ENCODE measurements at places on chromosomes 7 and 10. TPM values are rescaled to one million over a fixed set of nuclear protein-coding genes. Genes with fewer than 3 reads are reported as not detected.

DNA sequence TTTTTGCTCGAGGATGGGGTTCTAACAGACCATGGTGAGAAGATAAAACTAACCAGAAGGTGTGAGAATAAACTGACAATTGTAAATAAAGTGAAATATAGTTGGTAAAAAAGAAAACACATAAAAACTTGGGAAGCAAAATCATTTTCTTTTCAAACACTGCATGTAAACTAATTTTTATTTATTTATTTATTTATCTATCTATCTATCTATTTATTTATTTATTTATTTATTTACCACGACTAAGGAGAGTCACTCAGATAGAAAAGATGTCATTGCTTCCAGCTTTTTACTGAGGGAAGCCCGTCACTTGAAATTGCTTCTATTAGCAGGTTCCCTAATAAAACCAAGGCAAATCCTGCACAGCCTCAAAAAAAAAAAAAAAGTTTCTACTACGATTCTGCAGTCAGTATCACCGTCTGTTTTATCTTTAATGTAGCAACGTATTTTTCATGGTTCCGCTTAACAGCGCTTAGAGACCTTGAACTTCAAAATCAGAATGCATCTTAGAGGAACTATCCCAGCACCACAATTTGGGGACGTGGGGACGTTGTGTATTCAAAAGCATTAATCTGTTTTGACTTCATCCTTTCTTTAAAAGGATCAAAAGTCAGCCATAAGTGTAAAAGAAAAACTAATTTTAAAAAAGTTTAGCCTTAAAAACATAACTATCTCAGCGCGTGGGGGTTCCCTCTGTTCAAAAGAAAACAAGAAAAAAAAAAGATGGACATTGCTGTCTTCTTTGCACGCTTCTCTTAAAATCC, 33.3 kb upstream of the EBLN1 start:
- H3K4me1 ChIP-seq: peaks cover 14% of the 10 kb centered on the region
- H3K4me3 ChIP-seq: peak overlapping the region; percentile 80
- no peak overlapping the region for H3K27ac ChIP-seq
- DNase-seq: no peak
- no peaks in the 10 kb centered on the region for H3K27me3 ChIP-seq

The UCMA gene
- not detected for total RNA-seq

DNA sequence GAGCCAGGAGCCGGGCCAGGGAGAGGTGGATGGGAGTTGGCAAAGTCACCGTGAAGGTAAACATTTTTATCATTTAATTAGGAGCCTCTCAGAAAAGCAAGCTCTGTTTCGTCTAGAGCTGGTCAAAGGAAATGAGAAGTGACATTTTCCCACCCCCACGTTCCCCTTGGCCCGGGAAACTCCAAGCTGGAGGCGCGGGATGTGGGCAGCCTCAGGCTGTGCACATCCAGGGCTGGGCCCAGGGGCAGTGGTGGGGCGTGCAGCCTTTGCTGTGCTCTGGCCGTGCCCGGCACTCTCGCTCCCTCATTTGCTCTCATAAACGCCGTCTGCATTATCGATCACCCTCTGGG, 135.6 kb upstream of the RET start:
- H3K4me1 ChIP-seq: no peaks in the 10 kb centered on the region
- no peak overlapping the region for H3K4me3 ChIP-seq
- no peak for DNase-seq
- H3K27ac ChIP-seq: no peak overlapping the region

The CFAP46 gene
- total RNA-seq: not detected

GRCh38 chr7:2626498-2627117, 5.2 kb upstream of the TTYH3 start:
- peaks cover 11% of the 10 kb centered on the region for H3K27me3 ChIP-seq
- peaks cover 57% of the 10 kb centered on the region for H3K4me1 ChIP-seq
- H3K4me3 ChIP-seq: no peak overlapping the region
- H3K36me3 ChIP-seq: peaks cover 19% of the 10 kb centered on the region
- no peak overlapping the region for H3K27ac ChIP-seq
- no peak for DNase-seq

DNA sequence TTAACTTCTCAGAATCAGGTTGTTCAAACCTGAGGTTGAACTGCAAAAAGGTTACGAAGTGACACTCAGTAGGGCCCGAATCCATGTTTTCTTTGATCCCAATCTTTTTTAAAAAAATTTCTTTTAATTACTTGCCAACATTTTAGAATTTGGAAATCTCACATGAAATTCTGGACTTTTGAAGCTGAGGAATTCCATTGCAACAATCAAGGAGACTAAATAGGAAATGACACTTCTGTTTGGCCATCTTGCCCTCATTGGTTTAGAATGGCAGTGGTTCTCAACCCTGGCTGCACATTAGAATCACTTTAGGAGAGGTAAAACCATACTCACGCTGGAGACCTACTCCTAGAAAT, 471 bp upstream of the TOMM7 start:
- H3K4me1 ChIP-seq: peaks cover 14% of the 10 kb centered on the region
- peak overlapping the region; percentile 99 for H3K27ac ChIP-seq
- DNase-seq: no peak
- peak overlapping the region; percentile 100 for H3K4me3 ChIP-seq
- peaks cover 36% of the 10 kb centered on the region for H3K36me3 ChIP-seq
- peaks cover 15% of the 10 kb centered on the region for H3K27me3 ChIP-seq

- H3K27me3 ChIP-seq: no peaks in the 10 kb centered on the region
- no peak overlapping the region for H3K27ac ChIP-seq
- H3K4me1 ChIP-seq: no peaks in the 10 kb centered on the region
- no peak overlapping the region for H3K4me3 ChIP-seq
- H3K36me3 ChIP-seq: no peaks in the 10 kb centered on the region
Measured at GRCh38 chr10:4131407-4132215, 346.6 kb upstream of the KLF6 start.

- H3K27me3 ChIP-seq: no peaks in the 10 kb centered on the region
- H3K36me3 ChIP-seq: peaks cover 4% of the 10 kb centered on the region
- peak overlapping the region; percentile 34 for H3K4me3 ChIP-seq
- peaks cover 33% of the 10 kb centered on the region for H3K4me1 ChIP-seq
- DNase-seq: peak; percentile 10
Measured at GRCh38 chr7:3243680-3244079, 57.4 kb upstream of the SDK1 start.

DNA sequence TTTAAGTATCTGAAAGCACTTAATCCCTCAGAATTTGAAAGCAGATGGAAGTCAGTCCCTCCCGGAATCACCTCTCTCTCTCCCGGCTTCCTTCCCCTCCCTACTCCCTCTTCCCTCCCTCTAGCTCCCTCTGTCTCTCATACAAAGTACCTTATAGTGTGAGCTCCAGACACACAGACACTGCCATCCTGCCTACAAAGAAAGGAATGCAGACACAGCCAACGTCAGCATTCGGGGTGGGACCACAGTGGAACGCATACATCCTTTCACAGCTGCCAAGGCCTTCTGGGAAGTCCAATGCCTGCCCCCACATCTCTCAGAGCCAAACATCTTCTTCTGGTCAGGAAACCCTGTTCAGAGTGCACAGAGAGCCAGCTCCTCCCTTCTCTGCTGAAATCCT, 9.3 kb downstream of the NOD1 start:
- H3K36me3 ChIP-seq: no peaks in the 10 kb centered on the region
- H3K27me3 ChIP-seq: no peaks in the 10 kb centered on the region
- DNase-seq: peak; percentile 78
- peaks cover 11% of the 10 kb centered on the region for H3K4me1 ChIP-seq
- no peak overlapping the region for H3K4me3 ChIP-seq
- H3K27ac ChIP-seq: no peak overlapping the region

DNA sequence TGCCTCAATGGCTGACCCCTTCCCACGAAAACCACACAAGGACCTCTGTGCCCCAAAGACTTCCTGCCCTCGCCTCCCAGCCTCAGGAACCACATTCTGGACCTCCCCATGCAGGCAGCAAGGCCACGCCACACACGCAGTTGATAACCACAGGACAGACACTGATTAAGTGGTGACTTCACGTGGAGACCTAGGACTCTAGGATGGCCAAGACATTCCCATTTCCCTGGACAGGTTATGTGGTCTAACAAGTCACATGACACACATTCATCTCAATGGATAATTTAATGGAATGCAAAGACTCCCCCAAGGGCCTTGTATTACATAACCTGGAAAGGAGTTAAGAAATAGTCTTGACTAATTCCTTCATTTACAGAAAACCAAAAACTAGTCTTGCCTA, 110.2 kb downstream of the LARP4B start:
- H3K4me3 ChIP-seq: no peak overlapping the region
- H3K36me3 ChIP-seq: peaks cover 71% of the 10 kb centered on the region
- peak overlapping the region; percentile 60 for H3K27ac ChIP-seq
- no peaks in the 10 kb centered on the region for H3K27me3 ChIP-seq
- H3K4me1 ChIP-seq: peaks cover 23% of the 10 kb centered on the region
- DNase-seq: no peak

DNA sequence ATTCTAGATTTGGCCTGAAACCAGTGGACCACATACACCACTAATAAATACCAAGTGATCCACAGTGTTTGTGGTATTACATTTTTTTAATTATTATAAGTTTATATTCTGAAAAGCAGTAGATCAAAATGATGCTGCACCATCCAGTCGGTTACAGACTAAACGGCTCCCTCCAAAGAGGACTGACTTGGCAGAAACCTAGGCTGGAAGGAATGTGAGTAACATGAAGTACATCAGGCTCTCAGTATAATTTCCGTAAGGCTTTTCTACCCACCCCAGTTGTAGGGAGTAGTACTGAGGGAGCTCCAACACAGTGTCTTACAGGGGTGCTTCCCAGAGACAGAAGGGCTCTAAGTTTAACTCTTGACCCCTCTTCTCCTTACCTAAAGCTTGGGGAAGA, 119.5 kb downstream of the TRRAP start:
- no peak for DNase-seq
- H3K36me3 ChIP-seq: peaks cover 26% of the 10 kb centered on the region
- H3K27ac ChIP-seq: no peak overlapping the region
- H3K27me3 ChIP-seq: no peaks in the 10 kb centered on the region
- no peaks in the 10 kb centered on the region for H3K4me1 ChIP-seq

DNA sequence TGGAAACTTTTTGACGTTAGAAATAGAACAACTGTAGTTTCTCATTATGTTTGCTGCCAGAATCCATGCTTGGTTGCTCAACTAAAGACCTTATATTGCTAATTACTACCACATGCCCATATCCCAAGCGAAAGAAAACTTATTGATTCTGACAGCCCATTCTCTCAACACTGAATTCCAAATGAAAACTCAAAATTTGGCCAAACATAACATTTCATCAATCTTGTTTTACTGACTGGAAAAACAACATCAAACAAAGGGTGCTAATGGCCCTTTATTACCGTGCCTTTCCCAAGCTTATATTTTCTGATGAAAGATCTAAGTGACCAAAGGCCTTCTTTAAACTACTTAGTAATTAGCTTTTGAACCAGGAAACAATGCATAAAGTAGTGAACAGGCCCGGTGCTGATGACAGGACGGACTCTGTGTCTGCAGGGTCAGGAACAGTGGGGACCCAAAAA, 531.8 kb downstream of the KCNMA1 start:
- H3K4me1 ChIP-seq: no peaks in the 10 kb centered on the region
- H3K4me3 ChIP-seq: no peak overlapping the region
- DNase-seq: no peak
- H3K27me3 ChIP-seq: peaks cover 60% of the 10 kb centered on the region
- H3K36me3 ChIP-seq: no peaks in the 10 kb centered on the region
- no peak overlapping the region for H3K27ac ChIP-seq

The CNPY1 gene
- total RNA-seq: not detected

The DNAH11 gene
- 1.9 TPM for total RNA-seq

GRCh38 chr10:124894569-124895215, 47.2 kb upstream of the ZRANB1 start:
- no peak overlapping the region for H3K4me3 ChIP-seq
- H3K4me1 ChIP-seq: no peaks in the 10 kb centered on the region
- no peak overlapping the region for H3K27ac ChIP-seq
- no peak for DNase-seq
- H3K36me3 ChIP-seq: peaks cover 6% of the 10 kb centered on the region

The GPR26 gene
- not detected for total RNA-seq

GRCh38 chr7:50531928-50532327, 33.3 kb downstream of the DDC start:
- peak; percentile 74 for DNase-seq
- no peaks in the 10 kb centered on the region for H3K27me3 ChIP-seq
- H3K36me3 ChIP-seq: peaks cover 25% of the 10 kb centered on the region
- H3K27ac ChIP-seq: peak overlapping the region; percentile 97
- H3K4me1 ChIP-seq: peaks cover 58% of the 10 kb centered on the region
- H3K4me3 ChIP-seq: peak overlapping the region; percentile 62

DNA sequence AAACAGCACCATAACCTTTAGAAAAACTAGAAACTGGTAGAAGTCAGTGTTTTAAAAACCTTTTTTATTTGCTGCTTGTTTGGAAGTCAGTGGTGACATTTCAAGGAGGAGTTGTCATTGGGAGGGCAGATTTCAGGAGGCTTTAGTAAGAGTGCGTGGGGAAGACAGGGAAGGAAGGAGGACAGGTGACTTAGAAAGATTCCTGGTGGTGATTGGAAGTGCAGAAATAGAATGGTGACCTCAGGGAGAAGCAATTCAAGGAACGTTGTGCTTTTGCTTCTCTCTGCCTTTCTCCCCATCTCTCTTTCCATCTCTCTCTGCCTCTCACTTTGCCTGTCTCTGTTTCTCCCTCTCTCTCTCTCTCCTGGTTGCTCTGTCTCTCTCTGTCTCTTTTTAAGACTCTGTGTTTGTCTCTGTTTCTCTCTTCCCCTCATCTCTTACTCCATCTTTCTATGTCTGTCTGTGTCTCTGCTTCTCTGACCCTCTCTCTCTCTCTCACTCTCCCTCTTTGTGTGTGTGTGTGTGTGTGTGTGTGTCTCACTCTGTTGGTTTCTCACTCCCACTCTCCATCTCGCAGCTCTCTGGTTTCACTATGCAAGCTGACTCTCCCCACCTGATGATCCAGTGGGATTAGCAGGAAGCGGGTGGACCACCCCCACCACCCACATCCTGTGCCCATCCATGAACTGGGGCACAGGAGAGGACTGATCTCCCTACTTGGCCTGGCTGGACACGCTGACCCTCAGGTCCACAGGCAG, 10.9 kb upstream of the PFKP start:
- H3K4me1 ChIP-seq: peaks cover 12% of the 10 kb centered on the region
- H3K4me3 ChIP-seq: no peak overlapping the region
- DNase-seq: no peak
- no peak overlapping the region for H3K27ac ChIP-seq

The SRI gene
- 173 TPM for total RNA-seq

- no peaks in the 10 kb centered on the region for H3K36me3 ChIP-seq
- no peaks in the 10 kb centered on the region for H3K27me3 ChIP-seq
- no peaks in the 10 kb centered on the region for H3K4me1 ChIP-seq
- H3K4me3 ChIP-seq: no peak overlapping the region
- no peak overlapping the region for H3K27ac ChIP-seq
Measured at GRCh38 chr7:119681336-119681735, 591.6 kb upstream of the KCND2 start.

The NKX2-3 gene
- total RNA-seq: not detected

Data from Calu3 (cell line).